Chondrocyte (in vitro differentiated cells): ENCODE measurements at places on chromosomes 13 and 19. TPM values are rescaled to one million over a fixed set of nuclear protein-coding genes. Genes with fewer than 3 reads are reported as not detected.

RNF17 gene
- not detected in 3 replicates for total RNA-seq

F10 gene
- 1.9 to 2.0 TPM in 2 of 3 replicates, not detected in the other for total RNA-seq

GRCh38 chr13:110444226-110444653, 117.3 kb downstream of the RAB20 start:
- DNase-seq, result no peak

GRCh38 chr13:111233080-111233479, 87.4 kb upstream of the TEX29 start:
- no peak for DNase-seq

NALCN gene
- 38.0 to 59.7 TPM (median 38.6 TPM) in 3 replicates for total RNA-seq

GRCh38 chr19:56751078-56751489, 79.5 kb upstream of the ZNF835 start:
- no peak for DNase-seq

DNA sequence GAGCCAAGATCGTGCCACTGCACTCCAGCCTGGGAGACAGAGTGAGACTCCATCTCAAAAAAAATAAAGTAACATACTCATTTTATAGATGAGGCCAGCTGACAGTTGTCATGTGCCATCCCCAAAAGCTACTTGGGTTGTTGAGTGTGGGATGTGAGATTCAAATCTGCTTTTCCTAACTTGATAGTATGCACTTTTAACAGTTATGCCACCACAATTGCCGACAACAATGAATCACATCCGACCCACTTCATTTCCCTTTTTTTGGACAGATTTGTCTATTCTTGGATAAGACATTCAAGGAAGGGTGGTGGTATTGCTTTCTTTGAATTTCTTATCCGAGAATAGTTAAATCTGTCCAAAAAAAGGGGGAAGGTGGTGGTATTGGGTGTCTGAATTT, 16.3 kb upstream of the DNMT1 start:
- DNase-seq, result no peak

GRCh38 chr13:25701304-25701703, 329.5 kb downstream of the ATP8A2 start:
- no peak for DNase-seq

DNA sequence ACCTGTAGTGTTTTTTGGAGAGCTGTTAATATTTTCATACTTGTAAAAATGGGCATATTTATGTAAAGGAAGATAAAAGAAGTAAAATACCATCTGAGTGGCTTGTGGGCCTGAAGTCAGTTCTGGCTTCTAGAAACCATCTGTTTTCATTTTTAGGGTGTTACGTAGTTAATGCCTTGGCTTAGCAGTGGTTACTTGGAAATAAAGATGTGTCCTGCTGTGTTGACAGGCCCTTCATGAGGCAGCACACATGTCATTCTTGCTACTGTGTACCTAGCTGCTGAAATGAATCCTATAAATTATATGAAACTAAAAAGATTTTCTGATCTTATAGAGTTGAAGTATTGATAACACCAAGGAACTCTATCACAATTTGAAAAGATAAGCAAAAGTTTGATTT, 16.0 kb downstream of the ILF3 start:
- no peak for DNase-seq

ZNF83 gene
- 37.8 to 56.5 TPM (median 38.6 TPM) in 3 replicates for total RNA-seq

NOVA2 gene
- 0.10 to 0.22 TPM (median 0.18 TPM) in 3 replicates for total RNA-seq

DNA sequence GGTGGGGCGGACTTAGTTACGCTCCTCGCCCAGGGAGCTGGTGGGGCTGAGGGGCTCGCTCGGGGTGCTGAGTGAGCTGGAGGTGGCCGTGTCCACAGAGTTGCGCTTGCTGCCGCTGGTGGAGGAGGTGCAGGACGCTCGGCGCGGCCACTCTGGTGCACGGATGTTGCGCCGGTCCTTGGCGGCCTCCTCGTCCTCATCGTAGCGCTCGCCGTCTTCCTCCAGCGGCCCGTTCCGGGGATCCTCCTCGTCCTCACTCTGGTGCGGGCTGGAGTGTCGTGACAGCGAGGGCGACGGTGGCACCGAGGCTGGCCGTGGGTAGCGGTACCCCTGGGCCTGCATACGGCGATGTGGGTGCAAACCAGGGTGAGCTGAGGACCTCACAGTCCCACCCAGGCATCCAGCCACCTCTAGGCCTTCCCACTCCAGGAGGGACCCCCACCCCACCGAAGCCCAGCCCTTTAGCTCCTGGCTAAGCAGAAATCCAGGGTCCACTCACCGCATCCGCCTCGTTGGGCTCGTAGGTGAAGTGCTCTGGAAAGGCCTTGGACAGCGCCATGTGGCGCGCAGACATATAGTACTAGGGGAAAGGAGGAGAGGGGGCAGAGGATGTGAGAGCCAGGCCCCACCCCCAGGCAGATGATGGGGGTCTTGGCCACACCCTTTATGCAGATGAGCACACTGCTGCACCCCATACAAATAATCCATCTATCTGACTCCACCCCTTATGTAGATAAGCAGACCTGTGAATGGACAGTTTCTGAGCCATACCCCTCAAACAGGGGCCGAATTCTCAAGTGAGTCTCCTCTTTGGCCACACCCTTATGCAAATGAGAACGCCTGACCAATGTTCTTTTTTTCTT, 4.4 kb downstream of the FTL start:
- no peak for DNase-seq

GRCh38 chr19:8329996-8330395, 8.7 kb downstream of the RPS28 start:
- no peak for DNase-seq

DNA sequence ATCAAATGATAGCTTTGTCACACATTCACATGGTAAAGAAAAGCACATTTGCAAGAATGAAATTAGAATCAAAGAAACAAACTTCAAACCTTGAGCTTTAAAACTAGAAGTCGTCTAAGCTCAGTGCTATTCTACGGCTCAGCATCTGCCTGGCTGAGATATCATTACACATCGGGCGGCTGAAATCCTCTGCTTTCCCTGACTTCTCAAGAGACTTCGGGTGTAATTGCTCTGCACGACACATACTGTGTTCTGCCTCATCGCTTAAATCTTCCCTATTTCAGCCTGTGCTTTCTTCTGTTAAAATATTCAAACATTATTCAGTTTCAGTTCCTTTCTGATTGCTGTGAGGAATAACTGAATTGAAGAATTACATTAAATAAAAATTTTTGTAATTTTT, 265.3 kb downstream of the NALCN start:
- no peak for DNase-seq

KDELR1 gene
- 251 to 261 TPM (median 251 TPM) in 3 replicates for total RNA-seq

SCAMP4 gene
- total RNA-seq, result 51.6 to 57.5 TPM (median 57.4 TPM) in 3 replicates

DNA sequence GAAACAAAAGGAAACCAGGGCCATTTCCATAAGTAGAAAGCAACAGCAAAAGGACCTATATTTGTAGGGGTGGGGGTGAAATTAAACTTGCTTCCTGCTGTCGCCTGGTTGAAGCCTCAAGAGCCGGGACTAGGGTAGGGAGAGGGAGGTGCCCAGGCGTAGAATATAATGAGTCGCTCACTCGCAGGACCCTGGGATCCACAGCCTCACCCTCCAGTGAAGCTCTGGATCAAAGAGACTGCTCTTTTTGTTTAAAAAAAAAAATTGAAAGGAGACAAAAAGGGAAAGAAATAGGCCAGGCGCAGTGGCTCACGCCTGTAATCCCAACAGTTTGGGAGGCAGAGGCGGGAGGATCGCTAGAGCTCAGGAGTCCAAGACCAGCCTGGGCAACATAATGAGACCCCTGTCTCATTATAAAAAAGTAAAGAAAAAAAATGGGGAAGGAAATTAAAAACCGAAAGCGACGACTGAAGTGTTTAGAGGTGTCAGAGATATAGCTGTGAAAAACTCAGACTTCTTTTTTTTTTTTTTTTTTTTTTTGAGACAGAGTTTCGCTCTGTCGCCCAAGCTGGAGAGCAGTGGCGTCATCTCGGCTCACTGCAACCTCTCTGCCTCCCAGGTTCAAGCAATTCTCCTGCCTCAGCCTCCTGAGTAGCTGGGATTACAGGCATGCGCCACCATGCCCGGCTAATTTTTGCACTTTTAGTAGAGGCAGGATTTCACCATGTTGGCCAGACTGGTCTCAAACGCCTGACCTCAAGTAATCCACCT, 10.9 kb upstream of the ADGRE5 start:
- DNase-seq, result no peak

PODNL1 gene
- 5.7 to 8.9 TPM (median 8.7 TPM) in 3 replicates for total RNA-seq

- DNase-seq, result no peak
These were observed 168.5 kb downstream of the LMO7 start for GRCh38 chr13:75804605-75805004.

FGF14 gene
- 0.05 to 0.22 TPM (median 0.15 TPM) in 3 replicates for total RNA-seq

GRCh38 chr19:913080-913748, at the start of gene R3HDM4:
Gene R3HDM4 (minus strand): TSS chr19:913219. CDS start chr19:913157, 62 bp downstream.
- no peak for DNase-seq

DNA sequence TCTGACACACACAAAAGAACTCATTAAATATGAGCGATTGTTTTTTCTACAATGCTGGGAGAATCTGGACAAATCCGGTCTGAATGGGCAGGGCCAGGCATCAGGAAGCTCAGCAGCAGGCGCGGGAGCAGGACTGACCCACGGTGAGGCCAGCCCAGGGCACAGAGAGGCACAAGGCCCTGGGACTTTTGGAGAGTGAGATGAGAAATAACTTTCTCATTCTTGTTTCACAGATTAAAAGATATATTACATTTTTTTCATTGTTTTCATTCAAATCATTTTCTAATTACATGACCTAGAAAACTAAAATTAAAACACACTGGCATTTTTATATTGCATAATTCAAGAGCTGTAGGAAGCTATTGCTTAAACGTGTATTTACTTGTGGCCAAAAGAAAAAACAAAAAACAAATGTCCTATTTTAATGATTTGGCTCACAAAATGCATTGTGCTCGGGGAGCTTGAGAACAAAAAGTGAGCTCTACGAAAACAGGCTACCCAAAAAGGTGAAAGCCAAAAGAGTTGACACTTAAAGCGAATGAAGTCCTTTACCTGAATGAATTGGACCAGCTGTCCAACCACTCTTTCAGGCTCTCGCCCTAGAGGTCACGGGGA, 133.1 kb downstream of the TNFRSF19 start:
- no peak for DNase-seq

GRCh38 chr13:80342471-80343371, 1.8 kb upstream of the SPRY2 start:
- no peak for DNase-seq

ATP4A gene
- total RNA-seq, result not detected in 3 replicates

- DNase-seq, result no peak
These were observed 594 bp downstream of the ZNF146 start for GRCh38 chr19:36215276-36216123.

ZNF30 gene
- total RNA-seq, result 2.8 to 3.9 TPM (median 3.7 TPM) in 3 replicates

DNA sequence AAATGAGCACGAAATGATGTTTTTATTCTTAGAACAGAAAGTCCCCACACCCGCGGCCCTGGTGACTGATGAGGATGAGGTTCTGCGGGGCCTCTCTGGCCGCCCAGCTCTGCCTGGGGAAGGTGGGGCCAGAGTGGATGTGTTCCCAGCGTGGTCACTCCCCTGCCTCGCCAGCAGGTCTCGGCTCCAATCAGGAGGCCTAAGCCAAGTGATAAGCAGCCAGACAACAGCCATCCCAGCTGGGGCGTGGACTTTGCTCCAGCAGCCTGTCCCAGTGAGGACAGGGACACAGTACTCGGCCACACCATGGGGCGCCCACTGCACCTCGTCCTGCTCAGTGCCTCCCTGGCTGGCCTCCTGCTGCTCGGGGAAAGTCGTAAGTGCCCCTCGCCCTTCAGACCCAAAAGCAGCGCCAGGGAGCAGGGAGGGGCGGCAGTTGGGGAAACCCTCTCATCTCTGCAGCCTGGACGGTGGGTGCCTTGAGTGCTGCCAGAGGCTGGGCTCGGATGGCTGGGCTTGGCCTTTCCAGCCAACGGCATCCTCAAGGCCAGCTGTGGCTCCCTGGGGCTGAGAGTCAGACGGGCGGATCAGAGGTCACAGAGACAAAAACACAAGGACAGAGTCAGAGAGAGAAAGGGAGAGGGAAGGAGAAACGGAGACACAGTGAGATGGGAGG, at the start of gene F10:
Gene F10, plus strand, starts transcription at position 250 of the 676 bp plus-strand sequence. Its CDS starts 57 bp downstream, at position 307.
- DNase-seq, result peak; percentile 68

KCNC3 gene
- 4.9 to 9.3 TPM (median 8.9 TPM) in 3 replicates for total RNA-seq

TINCR gene
- 1.7 to 17.0 TPM (median 2.0 TPM) in 3 replicates for total RNA-seq

- no peak for DNase-seq
These were observed 97.0 kb upstream of the ANKRD10 start for GRCh38 chr13:111011899-111012298.

- DNase-seq, result no peak
These were observed 413.0 kb downstream of the PCDH20 start for GRCh38 chr13:61002686-61003085.
